ENCODE measurements at places on chromosomes 11 and 22. TPM values are rescaled to one million over a fixed set of nuclear protein-coding genes. Genes with fewer than 3 reads are reported as not detected.
A peak's percentile ranks its signal among the peaks of the same experiment; 100 is the strongest.

Gene CYTH4
- 6.2 TPM for total RNA-seq

Gene PATE2
- total RNA-seq, result not detected

Gene FERMT3
- total RNA-seq, result 6.9 TPM

Gene NAV2
- 8.8 TPM for total RNA-seq

Gene CTSW
- total RNA-seq, result 1.1 TPM

Gene KCNA4
- 1.2 TPM for total RNA-seq

Gene HSPB2
- 37.0 TPM for total RNA-seq

Gene PAMR1
- total RNA-seq, result 12.4 TPM

Gene PLET1
- not detected for total RNA-seq

Gene WEE1
- total RNA-seq, result 38.3 TPM

Gene SCGB1A1
- total RNA-seq, result not detected

Gene AQP11
- 0.87 TPM for total RNA-seq

Gene MMP27
- not detected for total RNA-seq

Gene IRAG1
- 5.2 TPM for total RNA-seq

- DNase-seq, result no peak
These were observed 588.4 kb downstream of the METTL15 start for GRCh38 chr11:28696591-28696990.

GRCh38 chr11:125373426-125374391 is 122.4 kb downstream of the FEZ1 start:
- DNase-seq, result peak; percentile 40

- no peak for DNase-seq
These were observed 69.4 kb downstream of the FAM76B start for GRCh38 chr11:95720195-95720594.

- DNase-seq, result no peak
These were observed 121.2 kb downstream of the IGLL1 start for GRCh38 chr22:23458663-23459541.

GRCh38 chr11:128289048-128289447 is 298.3 kb downstream of the ETS1 start:
- DNase-seq, result no peak

- DNase-seq, result no peak
These were observed 17.7 kb downstream of the ZC3H12C start for GRCh38 chr11:110110854-110111253.

- DNase-seq, result no peak
These were observed 621.1 kb downstream of the OPCML start for GRCh38 chr11:132911186-132911585.

- no peak for DNase-seq
These were observed 124.6 kb downstream of the FEZ1 start for GRCh38 chr11:125371431-125371935.

DNA sequence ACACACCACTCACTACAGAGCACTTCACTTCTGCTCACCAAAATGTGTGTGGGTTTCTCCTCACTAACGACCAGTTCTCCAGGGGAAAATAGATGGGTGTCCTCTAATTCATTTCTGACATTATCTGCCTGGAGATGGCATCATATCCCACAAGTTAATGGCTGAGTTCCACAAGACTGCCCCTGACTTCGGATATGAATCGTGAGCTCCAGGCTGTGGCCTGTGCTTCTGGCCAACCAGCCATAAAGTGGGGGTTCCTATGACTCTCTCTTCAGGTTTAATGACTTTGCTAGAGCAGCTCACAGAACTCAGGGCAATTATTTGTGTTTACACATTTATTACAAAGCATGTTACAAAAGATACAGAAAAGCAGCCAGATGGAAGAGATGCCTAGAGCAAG is 113.0 kb upstream of the SYT13 start:
- DNase-seq, result no peak

DNA sequence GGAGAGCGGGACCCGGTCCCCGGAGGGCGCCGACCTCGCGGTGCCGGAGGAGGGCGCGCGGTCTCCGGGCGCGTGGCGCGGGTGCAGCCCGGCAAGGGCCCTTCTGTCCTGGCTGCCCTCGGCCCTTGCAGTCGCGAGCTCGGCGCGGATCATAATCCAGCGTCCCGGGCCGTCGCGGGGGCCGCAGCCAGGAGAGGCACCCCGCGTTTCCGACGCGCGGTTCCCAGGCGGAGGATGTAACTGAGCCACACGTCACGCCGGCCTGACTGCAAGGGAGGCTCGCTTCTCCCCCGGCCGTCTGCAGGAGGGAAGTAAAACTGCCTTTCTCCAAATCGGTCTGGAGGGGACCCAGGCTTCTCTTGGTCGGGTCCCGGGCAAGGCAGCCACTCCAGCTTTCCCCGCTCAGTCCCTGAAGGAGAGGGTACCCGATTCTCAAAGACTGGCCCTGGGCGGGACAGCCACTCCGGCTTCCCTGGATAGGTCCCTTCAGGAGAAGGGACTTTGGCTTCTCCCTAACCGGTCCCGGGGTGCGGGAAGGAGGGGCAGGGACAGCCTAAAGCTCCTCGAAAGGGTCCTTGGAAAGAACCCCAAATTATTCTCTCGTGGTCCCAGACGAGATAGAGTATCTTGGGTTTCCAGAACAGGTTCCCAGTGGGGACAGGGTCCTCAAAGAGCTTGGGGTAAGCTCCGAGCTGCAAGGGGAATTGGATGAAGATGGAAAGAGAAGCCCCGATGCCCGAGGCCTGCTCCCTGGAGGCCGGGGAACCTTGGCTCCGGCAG is 836 bp downstream of the SPON1 start:
- peak; percentile 40 for DNase-seq

DNA sequence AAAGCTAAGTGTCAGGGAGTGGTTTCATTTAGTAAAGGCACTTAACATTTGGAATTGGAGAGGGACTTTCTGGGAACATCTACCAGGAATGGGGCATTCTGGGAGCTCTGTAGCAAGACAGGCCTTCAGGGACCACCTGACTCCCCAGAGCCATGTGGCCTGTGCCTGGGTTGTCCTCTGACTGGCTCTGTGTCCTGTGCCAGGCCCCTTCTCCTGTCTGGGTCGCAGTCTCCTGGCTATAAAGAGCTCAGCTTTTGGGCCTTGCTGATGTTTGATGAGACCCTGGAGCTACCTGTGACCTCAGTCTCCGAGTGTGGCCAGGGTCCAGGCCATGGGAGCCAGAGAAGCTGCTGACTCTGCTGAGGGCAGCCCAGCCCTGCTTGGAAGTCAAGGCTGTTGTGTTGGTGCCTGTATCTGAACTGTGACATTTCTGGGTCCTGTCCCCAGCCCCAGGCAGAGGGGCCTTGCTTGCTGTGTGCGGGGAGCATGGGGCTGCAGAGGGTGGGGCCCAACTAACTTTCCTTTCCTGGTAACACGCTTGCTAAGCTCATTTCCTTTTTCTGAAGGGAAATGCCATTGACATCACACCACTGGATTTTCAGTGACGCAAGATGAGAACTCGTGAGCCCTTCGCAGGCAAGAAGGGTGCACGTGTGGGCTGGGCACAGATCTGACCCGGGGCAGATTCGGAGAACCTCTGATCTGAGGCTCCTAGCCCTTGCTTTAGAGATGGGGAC is 41.3 kb downstream of the LRRC32 start:
- peak; percentile 52 for DNase-seq

DNA sequence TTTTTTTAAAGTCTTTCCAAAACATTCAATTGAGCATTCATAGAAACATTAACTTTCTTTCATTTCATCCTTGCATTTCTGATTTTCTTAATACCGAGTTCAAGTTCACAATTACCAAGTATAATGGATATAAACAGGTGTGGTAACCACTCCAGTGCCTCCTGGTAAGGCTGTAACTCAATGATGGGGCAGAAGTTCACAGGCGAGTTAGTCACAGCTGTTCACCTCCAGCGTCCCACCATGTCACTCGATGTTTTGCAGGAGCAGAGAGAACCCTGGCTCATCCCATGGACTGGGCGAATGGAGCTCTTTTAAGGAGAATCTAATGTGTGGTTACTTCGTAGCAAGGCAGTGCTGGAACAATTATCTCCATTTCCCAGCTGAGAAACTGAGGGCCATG is 94.4 kb upstream of the ALX4 start:
- no peak for DNase-seq

- peak; percentile 31 for DNase-seq
These were observed 39.2 kb downstream of the APOL1 start for GRCh38 chr22:36291831-36292740.

DNA sequence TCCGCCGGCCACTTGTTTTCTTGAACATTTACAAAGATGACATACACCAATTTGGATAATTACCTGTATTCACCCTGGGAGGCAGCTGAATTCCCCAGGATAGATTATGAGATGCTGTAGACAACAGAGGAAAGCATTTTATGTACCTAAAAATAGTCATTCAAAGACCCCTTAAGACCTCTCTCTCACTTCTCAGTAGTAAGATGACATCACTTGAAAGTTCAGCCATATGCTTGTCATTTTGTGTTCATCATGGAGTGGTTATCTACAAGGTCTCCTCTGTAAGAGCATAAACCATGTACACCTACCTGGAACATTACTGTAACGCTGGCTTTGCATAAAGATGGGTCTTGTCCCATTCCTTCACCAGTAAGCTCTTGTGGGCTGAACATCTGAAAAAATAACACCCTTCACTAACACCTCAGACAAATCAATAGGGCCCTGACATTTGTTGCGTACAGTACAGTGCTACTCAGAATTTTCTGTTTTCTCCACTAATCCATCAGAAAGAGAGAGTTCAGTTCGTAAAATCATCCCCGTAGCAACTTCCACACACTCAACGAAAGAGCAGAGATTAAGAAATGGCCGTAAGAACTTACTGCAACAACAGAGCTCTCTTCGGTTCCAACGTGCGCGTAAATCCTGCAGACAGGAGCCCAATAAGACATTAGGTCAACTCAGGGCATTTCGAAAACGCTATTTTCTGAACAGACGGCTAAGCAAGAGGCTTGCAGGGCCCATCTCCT is 15.6 kb upstream of the WDR74 start:
- no peak for DNase-seq

DNA sequence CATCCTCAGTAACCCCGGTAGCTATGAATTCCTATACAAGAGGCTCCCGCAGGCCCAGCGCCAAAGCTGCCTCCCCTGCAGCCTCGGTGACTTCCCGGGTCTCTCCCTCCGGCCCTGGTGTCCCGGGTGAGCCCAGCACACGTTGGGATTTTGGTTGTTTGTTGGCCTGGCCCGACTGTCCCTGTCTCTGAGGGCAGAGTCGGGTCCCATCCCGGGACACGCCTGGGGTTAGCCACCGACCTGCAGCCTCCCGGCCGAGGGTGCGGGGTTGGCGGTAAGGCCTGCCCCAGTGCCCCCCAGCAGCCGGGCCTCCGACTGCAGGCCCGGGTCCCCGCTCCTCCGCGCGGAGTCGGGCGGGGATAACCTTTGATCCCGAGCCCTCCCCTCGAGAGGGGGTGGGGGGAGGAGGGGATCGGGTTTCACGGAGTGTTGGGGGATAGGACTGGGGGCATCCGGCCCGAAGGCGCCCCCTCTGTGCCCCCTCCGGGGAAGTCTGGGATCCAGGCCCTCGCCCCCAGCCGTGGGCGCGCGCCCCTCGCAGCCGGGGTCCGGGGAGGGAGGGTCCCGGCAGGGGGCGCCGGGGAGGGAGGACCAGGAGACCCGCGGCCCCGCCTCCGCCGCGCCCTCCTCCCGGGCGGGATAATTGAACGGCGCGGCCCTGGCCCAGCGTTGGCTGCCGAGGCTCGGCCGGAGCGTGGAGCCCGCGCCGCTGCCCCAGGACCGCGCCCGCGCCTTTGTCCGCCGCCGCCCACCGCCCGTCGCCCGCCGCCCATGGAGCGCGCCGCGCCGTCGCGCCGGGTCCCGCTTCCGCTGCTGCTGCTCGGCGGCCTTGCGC is at the start of gene FBLN1:
TSS of gene FBLN1 (plus strand) at position 669 of the 835 bp plus-strand sequence. CDS start at position 772, 103 bp downstream.
- DNase-seq, result peak; percentile 79

- DNase-seq, result no peak
These were observed 869 bp downstream of the FAM83F start for GRCh38 chr22:39995393-39996252.

DNA sequence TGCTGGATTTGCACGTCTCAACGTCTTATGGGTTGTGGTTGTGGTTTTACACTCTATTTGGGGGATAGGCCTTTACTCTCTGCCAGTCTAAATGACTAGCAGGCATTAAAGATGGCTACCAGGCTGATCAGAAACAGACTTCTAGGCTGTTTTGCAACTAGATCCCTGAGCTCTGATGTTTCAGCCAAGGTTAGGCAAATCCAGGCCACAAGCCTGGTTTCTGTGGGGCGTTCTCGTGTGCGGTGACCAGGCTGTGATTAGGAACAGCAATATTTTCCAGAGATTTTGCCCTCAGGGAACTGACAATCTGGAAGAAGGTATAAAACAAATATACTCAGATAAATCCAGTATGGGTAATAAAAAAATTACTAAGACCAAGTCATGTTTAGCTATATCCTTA is 502.4 kb downstream of the INSC start:
- no peak for DNase-seq

DNA sequence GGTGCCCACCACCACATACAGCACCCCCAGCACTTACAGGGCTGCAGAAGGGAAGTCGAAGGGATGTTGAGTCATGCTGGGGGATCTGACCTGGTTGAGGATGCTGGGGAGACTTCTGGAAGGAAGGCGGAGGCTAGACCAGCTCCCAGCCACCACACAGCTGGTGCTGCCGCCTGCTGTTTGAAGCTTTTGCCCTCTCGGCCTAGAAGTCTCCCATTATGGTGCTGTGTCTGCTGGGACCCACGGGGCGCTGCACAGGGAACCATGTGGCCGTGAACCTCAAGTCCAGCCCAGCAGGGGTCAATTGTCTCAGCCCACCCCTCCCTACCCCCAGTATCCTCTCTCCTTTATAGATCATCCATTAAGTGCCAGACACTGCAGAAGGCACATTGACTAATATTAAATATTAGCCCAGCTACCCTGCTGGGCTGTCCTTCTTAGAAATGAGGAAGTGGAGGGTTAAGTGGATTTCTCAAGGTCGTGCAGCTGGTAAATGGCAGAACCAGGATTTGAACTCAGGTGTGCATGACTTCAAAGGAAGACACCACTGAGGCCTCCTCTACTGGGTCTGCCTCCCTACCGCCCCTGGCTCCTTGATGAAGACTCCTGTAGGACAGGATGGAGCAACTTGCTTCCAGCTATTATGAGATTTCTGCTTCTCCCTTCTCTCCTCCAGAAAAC is 49.7 kb downstream of the CYTH4 start:
- no peak for DNase-seq

DNA sequence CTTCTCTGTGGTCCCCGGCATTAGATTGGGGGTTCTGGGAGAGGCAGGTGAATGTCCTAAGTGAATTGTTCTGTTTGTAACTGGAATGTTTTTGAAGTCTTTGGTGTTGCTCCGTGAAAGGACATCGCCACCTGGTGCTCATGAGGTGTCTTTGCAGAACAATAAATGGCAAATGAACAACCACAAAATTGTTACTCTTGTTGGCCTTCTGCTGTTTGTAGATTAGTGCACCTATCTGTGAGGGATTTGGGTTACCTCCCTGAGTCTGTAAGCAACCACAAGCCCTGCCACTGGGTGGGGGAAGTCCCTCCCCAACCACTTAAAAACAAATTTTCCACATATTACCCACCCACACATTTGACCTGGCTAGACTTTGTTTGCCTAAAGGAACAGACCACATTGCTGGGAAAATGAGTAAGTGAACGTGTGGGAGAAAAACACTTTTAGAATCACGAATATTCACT is 4.7 kb downstream of the MPEG1 start:
- DNase-seq, result no peak

Measured in left ventricle myocardium superior (tissue), 1 donor.